ENCODE measurements at places on chromosomes 16 and 17.

GRCh38 chr17:39014795-39015545 is 47.8 kb upstream of the FBXO47 start:
- no peak for DNase-seq

DNA sequence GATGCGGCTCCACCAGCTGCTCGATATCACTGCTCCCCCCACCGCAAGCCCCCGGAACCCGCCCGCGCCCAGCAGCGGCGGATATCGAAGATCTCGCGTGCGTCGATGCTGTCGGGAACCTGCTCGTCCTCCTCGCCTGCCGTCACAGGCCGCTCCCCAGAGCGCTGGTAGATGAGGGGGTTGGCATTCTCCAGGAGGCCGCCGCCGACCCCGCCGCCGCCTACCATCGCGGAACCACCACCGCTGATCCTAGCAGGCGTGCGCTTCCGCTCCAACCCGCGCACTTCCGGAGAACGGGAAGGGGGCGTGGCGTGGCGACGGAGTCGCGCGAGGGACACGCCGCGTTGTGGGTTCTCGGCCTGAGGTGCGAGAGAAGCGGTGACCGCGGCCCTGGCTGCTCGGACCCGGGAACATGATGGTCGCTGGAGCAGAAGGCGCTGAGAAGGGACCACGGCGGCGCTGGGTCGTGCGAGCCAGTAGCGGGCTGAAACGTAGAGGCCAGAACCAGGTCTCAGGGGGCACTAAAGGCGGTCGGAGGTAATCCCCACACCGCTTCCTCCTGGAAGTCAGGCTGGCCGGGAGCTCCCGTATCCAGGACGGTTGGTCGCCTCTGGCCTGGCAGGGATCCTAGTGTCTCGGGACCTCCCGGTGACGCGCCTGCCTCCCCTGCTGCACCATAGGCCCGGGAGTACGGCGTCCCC is at the start of gene CIAO2B:
TSS of gene CIAO2B (minus strand) at position 265 of the 701 bp plus-strand sequence. CDS start at position 227, 38 bp downstream.
- DNase-seq, result peak; percentile 96

GRCh38 chr17:10032118-10032852 is 127.2 kb upstream of the RCVRN start:
- DNase-seq, result no peak

GRCh38 chr17:47275245-47275984 is 21.8 kb downstream of the ITGB3 start:
- peak; percentile 94 for DNase-seq

GRCh38 chr16:29775742-29776408 is 2.2 kb upstream of the ZG16 start:
- DNase-seq, result no peak

GRCh38 chr17:79695293-79695790 is 35.4 kb upstream of the ENPP7 start:
- no peak for DNase-seq

- no peak for DNase-seq
These were observed 462.7 kb downstream of the WWOX start for GRCh38 chr16:78562111-78562510.

- DNase-seq, result no peak
These were observed 325.5 kb downstream of the C16orf95 start for GRCh38 chr16:86991679-86992078.

GRCh38 chr17:82497483-82498405 is 21.8 kb upstream of the FOXK2 start:
- DNase-seq, result no peak

- no peak for DNase-seq
These were observed 1.4 kb downstream of the RANBP10 start for GRCh38 chr16:67804853-67805542.

DNA sequence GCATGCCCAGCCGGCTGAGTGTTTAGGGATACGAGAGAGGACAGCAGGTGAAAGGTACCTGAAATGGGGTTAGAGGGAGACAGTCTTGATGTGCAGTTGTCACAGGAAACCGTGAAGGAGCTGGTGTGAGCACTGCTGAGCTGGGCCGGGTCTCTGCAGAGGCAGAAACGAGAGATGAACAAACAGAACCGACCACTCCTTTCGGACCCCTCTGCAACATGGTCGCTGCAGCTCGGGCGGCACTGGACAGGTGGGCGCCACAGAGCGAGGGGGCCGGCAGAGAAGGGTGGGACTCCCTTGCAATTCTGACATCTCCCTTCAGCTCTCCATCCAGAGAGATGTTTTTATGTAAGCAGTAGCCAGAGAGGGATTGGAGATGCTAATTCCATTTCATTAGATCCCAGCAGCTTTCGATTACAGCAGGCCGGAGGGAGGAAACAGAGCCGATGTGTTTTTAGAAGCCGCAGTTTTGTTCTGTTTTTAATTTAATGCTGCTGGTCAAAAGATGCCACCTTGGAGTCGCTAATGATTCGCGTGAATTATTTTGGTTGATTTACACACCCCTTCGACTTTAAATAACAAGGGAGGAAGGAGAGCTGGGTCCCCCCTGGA is 86.3 kb upstream of the RPL38 start:
- no peak for DNase-seq

DNA sequence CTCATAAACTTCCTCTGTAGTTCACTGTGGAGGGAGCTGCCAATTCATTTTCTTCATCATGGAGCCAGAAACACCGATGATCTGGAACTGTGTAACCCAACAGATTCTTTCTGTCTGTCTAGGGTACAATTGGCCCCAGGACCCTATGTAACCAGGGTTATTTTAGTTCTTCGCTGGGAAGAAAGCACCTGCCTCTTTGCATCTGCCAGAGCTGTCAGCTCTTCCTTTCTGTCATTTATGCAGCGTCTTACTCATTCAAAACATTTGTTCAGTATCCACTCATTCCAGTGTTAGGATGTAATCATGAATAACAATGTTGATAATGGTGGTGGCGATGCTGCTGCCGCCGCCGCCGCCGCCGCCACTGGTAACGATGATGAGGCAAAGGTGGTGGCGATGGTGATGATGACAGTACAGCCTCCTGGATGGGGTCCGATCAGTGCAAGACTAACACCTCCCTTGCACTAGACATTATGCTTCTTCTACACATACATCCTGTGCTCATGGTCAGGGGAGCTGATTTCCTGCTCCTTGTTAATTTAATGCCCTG is 46.1 kb downstream of the IRX5 start:
- DNase-seq, result no peak

GRCh38 chr16:17396762-17397498 is 73.8 kb downstream of the XYLT1 start:
- DNase-seq, result no peak

DNA sequence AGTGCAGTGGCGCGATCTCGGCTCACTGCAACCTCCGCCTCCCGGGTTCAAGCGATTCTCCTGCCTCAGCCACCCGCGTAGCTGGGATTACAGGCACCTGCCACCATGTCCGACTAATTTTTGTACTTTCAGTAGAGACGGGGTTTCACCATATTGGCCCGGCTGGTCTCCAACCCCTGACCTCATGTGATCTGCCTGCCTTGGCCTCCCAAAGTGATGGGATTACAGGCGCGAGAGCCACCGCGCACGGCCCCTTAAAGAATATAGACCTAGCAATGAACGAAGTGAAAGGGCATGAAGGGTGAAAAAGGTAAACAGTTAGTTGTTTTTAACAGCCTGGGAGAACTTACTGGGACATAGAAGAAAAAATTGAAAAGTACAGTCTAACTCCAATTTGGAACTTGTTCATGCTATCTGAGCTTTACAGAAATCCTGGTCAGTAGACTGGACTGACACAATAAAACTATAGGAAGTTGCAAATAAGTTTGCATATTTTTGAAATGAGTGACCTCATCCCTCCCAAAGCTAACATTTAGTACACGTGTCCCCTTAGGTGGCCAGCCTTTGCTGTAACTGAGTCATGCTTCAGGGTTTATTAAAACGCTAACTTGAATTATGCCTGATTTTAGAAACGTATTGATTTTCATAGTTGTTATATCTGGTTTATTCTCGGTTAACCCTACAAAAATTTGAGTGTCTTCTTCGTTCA is 1.8 kb downstream of the COG1 start:
- no peak for DNase-seq

DNA sequence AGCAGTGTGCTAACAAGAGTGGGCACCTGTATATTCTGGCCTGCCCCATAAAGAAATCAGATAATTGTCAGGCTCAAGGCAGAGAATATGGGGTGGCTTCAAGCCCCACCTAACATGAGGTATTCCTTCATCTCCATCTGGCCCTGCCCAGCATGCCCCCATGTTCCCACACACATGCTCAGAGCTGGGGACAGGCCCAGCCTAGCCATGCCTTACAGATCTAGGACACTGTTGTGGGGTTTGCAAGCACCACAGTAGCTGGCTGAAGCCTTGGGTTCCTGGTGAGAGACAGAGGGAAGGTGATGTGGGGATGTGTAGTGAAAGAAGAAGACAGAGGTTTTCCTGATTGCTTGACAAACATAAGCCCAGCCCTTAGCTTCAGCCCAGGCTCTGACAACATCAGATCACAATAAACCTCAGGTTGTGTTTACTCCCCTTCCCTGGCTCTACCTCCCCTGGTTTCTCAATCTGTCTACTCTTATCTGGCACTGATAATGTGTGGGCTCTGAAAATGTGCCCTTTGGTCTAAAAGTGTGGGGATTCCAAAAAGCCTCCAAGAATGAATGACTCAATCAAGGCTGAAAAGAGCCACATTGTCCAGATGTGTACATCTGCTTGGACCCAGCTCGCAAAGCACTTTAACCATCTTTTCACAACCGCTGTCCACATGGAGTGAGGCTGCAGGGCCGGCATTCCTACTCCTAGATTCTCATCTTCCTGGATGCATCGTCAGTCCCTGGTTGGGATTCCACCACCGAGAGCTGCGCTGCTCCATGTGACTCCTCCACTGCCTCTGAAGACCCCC is 34.4 kb downstream of the CDRT4 start:
- peak; percentile 56 for DNase-seq

DNA sequence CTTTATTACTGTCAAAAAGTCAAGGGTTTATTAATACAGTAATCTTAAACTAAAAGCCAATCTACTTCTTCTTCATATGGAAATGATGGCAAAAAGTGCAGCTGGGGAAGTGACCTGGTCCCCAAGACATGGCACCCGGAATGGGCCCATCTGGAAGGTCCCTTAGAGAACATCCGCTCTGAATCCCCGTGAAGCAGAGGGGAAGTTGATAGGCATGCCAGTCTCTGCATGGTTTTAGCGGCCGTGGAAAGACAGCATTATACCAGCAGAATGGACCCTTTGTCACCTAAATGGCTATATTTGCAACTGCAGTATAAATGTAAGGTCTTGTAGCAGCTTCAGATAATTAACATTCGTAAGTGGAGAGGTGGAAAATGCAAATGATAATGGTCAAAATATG is 32.4 kb downstream of the COTL1 start:
- no peak for DNase-seq

DNA sequence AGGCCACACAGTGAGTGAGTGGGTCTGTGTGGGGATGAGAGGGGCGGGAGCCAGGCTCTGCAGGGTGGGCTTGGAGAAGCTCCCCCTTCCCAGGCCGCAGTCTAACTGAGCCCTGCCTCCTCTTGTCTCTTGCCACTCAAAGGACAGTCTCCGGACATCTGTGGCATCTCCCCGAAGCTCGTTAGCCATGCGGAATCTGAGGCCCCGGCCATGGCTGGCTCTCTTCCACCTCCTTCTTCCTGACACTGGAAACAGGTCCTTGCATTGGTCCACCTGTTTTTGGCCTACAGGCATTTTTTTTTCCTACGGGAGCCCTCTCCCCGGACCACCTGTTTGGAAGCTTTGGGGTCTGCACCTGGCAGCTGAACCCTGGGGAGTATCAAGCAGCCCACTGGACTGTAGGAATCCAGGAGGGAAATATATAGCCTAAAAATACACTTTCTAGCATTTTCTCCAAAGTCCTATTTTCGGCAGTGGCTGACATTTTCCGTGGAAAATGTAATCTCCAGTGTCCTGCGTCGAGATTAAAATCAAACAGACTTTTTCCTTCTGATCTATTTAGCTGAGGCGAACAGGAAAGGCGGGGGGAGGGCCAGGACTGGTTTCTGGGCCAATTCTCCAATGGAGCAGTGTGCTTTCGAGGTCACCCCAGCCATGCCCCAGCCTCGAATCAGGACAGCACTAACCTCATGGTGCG is 9.1 kb downstream of the ATP2A3 start:
- DNase-seq, result no peak

GRCh38 chr16:3022208-3022683 is 1.5 kb downstream of the HCFC1R1 start:
- DNase-seq, result peak; percentile 93

GRCh38 chr17:61411011-61411260 is 11.3 kb downstream of the TBX2 start:
- no peak for DNase-seq

DNA sequence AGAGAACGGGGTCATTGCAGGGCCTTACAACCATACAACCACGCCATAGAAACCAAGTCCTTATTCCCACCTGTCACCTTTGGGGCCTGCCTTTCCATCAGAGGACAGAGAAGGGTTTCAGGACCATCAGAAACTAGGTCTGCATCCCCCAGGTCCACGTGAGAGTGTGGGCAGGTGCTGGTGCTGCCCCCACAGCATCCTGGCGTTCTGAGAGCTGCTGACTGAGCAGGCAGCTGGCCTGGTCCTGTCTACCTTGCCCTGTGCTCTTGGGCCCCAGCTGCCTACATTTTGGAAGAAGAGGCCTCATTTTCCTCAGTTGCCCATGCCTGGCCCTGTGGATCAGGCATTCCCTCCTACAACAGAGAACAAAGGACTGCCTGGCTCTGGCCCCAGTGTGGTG is 21.6 kb downstream of the ZNF276 start:
- no peak for DNase-seq

DNA sequence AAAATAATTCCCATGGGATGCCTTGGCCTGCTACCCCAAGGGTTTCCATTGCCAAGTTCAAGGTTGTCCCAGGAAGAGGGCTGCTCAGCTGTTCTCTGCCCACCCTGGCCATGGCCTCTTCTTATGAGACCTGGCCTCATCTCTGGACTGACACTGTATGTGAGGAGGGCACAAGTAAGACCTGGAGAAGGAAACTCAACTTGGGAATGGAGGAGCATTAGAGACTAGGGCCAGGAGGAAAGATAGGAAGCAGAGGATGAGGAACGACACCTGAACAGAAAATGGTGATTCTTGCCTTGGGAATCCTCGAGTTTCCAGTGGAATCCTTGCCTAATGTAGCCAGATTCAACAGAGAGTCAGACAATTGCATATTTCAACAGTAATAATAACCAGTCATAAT is 24.6 kb upstream of the GOSR2 start:
- no peak for DNase-seq

DNA sequence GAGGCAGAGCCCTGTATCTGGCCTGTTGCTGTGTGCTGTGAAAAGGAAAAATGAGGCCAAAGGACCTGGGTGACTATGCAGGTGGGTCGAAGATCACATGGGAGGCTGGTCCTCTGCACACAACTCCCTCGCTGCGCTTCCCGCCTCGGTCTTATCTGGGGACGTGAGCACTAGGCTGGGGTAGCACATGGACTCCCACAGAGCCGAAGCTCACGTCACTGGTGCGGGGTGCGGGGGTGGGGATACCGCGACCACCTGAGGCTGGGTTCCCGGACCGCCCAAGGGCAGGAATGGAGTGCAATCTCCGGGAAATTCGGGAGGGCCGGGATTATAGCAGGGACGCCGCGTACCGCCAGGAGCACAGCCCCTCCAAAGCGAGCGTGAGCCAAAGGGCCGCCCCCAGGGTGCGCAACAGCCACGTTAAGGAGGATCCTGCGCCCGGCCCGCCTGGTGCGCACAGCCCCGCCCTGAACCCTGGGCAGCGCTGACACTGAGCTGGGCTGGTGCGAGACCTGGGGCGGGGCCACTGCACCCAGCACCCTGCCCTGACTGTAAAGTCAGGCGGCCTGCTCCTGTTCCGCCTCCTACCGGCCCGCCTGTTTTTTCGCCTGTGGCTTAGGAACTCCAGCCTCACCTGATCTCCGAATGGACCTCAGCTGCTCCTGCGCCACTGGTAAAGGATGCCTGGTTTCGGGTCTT is 4.8 kb downstream of the MT1A start:
- no peak for DNase-seq

- DNase-seq, result no peak
These were observed 138.8 kb upstream of the CRHR1 start for GRCh38 chr17:45645330-45645729.

Data from muscle of back (tissue), 13 donors.